ENCODE measurements at places on chromosomes 11 and 22.

- no peak for DNase-seq
Measured at GRCh38 chr11:114079511-114080065, 20.1 kb downstream of the ZBTB16 start.

GRCh38 chr22:49810363-49811019, 17.2 kb downstream of the BRD1 start:
- no peak for DNase-seq

- DNase-seq: no peak
Measured at GRCh38 chr11:59872076-59872475, 5.8 kb upstream of the TCN1 start.

GRCh38 chr11:130721736-130722135, 194.5 kb downstream of the SNX19 start:
- no peak for DNase-seq

- DNase-seq: no peak
Measured at GRCh38 chr11:1428762-1429316, 39.1 kb downstream of the BRSK2 start.

GRCh38 chr22:50532824-50533796, 3.3 kb upstream of the TYMP start:
- DNase-seq: no peak

GRCh38 chr22:24176630-24177029, 4.7 kb upstream of the SUSD2 start:
- DNase-seq: no peak

- no peak for DNase-seq
Measured at GRCh38 chr11:108501396-108501795, 3.2 kb upstream of the POGLUT3 start.

All from renal pelvis (tissue), 12 donors.